Tibial nerve (tissue), 4 donors: ENCODE measurements at places on chromosomes 13 and 19. TPM values are rescaled to one million over a fixed set of nuclear protein-coding genes. Genes with fewer than 3 reads are reported as not detected.

GRCh38 chr13:35146686-35147085 is 204.6 kb downstream of the NBEA start:
- DNase-seq, result no peak

DNA sequence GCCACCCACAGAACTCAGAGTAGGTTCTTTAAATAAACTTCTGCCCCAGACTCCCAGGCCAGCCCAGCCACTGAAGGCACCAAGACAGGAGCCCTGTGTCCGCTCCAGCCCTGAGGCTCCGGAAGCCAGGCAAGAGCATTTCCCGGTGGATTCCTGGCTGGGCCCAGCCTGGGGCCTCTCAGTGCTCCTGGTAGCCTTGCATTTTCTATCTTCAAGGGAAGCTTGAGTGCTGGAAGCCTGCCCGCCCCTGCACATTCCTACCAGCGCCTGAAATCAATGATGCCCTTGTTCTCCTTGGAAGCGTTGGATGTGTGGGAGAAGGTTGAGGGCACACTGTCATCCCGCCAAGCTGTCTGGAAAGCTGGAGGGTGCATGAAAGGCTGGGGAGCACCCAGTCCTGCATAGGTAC is 70.3 kb downstream of the ALOX5AP start:
- no peak for DNase-seq

CD33 gene
- total RNA-seq, result 2.9 TPM

TIMM50 gene
- 54.6 TPM for total RNA-seq
